ENCODE measurements at places on chromosomes 3 and 15.

DNA sequence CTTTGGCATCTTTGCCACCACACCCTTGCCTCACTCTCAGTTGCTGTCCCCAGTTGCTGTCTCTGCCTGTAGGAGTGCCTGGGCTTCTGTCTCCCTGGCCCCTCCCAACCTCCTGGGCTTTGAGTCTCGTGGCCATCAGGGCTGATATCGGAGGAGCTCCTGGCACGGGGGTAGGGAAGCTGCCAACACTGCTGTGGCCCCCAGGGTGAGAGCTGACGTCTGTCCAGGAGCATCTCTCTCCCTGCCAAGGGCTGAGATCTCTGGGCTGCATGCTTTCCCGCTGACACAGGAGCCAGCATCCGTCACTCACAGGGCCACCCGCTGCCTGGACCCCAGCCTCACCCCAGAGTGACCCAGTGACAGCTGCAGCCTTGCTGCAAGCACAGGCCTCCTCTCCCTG lies 47.4 kb downstream of the EXOG start:
- DNase-seq, result no peak

- peak; percentile 13 for DNase-seq
Observed at GRCh38 chr3:88767746-88768145, 339.7 kb upstream of the EPHA3 start.

DNA sequence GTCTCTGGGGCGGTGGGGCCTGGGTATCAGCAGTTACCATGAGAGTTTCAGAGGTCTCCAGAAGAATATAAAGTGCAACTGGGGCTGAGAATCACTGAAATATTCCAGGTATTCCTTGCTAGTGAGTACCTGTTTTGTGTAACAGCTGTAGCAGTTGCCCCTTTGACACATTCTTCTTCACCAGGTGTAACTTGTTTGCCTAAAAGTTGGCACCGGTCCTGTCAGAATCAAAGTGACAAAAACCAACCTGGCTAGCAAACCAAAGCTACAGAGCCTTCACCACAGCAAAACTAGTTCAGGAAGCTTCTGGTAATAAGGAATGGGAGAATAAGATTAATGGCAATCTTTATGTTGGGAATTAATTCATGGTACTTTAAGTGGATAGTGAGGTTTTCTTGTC lies 296.0 kb downstream of the NAALADL2 start:
- DNase-seq, result no peak

DNA sequence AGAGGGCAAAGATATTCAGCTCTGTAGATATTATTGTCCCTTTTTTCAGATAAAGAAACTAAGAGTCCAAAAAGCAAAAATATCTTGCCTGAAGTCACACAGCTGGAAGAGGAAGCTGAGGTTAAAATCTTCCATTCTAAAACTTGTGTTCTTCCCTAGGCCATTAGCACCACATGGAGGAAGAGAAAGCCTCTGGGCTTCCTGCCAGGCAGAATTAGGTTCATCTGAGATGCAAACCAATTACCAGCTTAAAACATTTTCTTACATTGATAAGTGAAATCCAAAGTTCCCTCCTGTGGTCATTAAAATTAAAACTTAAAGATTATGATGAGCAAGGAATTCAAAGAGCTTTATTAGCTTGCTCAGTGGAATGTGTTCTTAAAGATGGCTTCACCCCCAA lies 235.3 kb upstream of the SETMAR start:
- no peak for DNase-seq

DNA sequence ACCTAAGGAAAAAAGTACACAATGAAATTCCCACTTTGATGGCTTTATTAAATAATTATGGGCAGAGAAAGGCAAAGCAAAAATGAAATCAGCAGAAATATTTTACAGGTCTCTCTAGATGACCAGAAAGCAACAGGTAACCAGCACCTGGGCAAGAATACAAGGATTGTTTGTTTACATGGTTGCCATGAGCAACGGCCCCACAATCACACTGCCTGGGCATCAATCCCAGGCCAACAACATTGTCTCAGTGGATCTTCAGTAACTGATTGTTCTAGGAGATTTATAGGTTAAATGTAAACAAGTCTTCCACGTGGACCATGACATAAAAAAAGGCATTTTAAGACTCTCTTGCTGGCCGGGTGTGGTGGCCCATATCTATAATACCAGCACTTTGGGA lies 82.6 kb downstream of the PDZRN3 start:
- peak; percentile 30 for DNase-seq

DNA sequence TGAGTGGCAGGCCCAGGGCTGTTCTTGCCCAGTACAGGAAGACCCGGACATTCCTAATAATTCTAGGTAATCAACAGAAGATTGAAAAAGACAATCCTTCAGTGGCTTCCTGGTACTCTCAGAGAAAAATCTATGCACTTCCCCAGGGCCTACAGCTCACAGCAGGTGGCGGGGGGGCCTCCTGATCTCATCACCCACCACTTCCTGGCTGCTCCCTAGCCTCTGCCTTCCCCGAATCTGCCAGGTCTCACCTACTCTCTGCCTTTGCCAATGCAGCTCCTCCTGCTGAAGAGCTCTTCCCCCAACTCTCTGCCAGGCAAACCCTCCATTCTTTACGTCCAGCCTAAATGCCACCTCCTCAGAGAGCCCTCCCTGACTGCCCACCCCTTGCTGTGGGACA lies 37.5 kb downstream of the EHD4 start:
- DNase-seq, result peak; percentile 78

GRCh38 chr3:183737116-183737515 lies 39.5 kb downstream of the YEATS2 start:
- DNase-seq, result no peak

- no peak for DNase-seq
Observed at GRCh38 chr3:105938806-105939205, 70.0 kb upstream of the CBLB start.

DNA sequence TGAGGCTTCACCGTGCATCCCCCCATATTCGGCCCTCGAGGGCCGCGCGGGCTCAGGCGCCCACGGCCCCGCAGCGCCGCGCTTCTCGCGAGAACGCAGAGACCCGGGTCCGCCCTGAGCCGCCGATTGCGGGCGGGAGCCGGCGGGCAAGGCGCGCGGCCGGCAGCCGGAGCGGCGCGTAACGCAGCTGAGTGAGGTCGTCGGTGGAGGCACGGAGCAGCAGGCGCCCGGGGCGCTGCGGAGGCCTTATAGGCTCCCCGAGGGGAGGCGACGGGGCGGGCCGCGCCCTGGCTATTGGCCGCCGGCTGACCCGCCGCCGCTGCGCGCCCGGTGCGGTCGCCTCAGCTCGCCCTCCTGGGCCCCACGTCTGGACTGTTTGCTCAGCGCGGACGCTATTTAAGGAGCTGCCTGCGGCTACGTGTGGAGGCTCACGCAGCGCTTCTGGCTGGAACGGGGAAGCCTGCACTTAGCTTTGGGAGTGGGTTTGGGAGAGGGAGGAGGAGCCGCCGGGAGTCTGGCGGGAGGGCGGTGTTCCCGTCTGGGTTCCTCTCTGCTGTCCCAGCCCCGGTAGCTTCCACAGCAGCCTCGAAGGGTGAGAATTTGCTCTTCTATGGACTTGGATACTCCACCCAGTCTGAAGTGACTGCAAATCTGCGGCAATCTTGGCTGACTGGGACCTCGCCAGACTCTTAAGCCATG lies at the start of gene PLOD2:
PLOD2 (minus strand) TSS at position 221 of the 699 bp plus-strand sequence; CDS start at position 26, 195 bp downstream.
- DNase-seq, result peak; percentile 76

- DNase-seq, result no peak
Observed at GRCh38 chr3:180875124-180875698, 37.3 kb upstream of the FXR1 start.

DNA sequence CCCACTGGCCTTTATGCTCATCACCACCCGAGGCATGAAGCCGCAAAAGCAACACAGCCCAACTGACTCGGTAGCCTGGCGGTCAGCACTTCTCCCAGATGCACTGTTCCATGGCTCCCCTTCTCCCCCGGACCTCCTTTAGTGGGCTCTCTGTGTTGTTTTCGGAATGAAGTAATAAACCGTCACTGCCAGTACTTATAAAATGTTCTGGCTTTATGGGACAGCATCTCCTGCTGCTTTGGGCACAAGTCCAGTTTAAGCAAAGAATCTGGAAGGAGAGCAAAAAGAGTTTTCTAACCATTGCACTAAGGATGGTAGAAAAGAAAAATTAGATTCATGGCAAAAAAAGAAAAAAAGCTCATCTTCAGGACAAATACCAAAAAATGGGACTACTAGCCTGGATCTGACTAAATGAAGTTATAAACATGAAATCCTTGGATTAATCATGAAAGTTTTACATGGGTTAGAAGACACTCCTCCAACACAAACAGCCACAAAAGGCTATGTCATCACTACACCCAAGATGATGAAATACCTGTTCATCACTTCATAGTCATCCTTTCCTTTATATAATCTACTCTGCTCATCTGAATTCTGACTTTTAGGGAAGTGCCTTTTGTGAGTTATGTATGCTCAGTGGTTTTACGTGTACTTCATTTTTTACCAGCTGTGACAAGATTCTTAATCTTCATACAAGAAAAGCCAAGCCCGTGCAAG lies 89.5 kb upstream of the UBE2E2 start:
- DNase-seq, result peak; percentile 93

GRCh38 chr15:45174069-45174468 lies 13.7 kb downstream of the SHF start:
- DNase-seq, result peak; percentile 36

- no peak for DNase-seq
Observed at GRCh38 chr15:91862891-91863504, 9.5 kb downstream of the SLCO3A1 start.

DNA sequence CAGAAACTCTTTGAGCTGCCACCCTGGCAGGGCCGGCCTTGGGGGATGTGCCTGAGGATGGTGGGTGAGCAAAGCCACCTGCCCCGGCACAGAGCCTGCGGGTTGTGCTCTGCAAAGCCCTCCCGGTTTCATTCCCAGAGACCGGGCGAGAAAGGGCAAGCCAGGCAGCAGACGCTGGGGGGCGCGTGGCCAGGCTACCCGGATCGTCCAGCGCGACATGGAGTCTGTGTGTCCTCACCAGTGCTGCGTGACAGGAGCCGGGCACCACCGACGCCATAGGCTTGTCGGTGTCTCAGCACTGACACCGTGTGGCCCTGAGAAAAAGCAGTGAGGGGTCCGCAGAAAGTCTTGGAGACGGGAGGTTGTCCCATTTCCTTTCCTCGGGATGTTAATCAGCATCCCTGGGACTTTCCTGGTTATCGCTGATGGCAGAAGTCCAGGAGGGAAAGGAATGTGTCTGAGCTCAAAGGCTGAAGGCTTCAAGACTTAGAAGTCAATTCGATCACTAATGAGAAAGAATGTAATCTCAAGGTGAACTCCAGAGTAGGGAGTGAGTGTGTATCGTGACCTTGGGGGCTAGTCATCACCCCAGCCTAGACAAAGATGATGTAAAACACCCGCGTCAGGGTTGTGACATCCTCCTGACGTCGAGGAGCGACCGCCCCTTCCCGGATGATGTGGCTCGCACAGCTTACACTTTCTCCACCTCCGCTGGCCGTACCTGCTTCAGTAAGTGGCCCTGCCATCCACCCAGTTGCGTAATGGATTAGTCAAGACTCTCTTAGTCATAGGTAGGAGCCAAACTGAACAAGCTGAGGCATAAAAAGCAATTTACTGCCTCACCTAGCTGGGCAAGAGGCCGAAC lies 36.3 kb upstream of the PLA2G4E start:
- peak; percentile 100 for DNase-seq

- DNase-seq, result no peak
Observed at GRCh38 chr15:71611553-71612396, 198.6 kb upstream of the NR2E3 start.

GRCh38 chr3:50205413-50206276 lies 574 bp downstream of the SLC38A3 start:
- DNase-seq, result peak; percentile 52

- no peak for DNase-seq
Observed at GRCh38 chr3:137199678-137200077, 241.9 kb downstream of the IL20RB start.

GRCh38 chr3:108834551-108834950 lies 12.0 kb downstream of the TRAT1 start:
- DNase-seq, result no peak

DNA sequence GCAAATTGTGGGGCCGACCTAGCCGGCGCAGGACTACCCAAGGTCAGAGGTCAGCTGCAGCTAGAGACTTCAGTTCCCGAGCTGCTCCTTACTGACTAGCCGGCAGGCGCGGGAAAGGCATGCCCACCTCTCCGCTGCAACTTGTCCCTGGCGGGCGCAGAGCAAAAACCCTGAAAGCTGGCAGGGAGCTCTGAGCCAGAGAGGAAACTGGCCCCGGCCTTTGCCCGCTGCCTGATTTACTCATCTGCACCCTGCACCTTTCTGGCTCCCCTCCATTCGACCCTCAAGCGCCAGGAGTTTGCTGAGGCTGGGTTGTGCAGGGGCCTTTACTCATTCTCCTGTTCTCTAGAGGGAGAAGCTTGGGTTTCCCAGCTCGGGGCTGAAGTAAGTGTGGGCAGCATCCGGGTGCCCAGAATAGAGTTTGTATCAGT lies 1.5 kb downstream of the ZIC4 start:
- DNase-seq, result no peak

DNA sequence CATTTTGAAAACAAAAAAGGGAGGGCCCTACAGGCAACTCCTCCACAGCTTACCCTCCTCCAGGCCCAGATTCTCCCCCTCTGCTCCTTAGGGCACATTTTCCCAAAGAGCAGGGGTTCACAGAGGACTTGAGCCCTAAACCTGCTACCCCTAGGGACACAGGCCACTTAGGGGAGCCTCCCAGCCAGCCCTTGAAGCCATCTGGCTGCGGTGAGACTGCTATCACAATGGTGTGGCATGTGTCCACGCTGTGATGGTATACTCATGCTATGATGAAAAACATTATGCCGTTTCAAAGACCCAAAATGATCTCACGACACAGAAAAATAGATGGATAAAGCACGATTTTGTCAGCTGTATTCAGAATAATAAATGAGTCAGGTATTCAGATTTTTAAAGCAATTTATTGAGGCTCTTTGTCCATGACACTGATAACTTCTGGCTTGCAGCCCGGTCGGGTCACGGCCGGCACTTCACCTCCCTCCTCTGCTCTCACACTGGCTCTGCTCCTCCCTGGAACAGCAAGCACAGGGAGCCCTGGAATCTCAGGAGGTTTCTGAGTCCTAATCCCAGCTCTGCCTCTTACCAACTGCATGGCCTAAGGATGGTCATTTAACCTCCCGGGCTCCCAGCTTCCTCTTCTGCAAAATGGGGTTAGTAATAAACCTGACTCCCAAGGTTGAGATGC lies 115.3 kb downstream of the MEGF11 start:
- DNase-seq, result no peak

DNA sequence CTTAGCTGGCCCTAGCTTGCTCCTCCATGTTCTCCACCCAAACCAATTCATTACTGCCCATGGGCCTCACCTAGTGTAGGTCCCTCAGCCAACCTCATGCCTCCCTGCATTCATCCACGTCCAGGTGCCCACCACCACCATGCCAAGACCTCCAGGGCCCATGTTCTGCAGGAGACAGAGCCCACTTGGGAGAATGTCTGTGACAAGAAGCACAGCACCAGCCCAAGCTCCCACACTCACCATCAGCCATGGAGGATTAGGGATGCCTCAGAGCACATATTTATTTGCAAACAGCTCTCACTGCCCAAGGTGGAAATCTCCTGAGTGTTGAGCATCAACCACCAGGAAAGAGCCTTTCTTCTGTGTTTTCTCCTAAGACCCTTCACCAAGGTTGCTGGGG lies 43.4 kb upstream of the ACAN start:
- DNase-seq, result no peak

DNA sequence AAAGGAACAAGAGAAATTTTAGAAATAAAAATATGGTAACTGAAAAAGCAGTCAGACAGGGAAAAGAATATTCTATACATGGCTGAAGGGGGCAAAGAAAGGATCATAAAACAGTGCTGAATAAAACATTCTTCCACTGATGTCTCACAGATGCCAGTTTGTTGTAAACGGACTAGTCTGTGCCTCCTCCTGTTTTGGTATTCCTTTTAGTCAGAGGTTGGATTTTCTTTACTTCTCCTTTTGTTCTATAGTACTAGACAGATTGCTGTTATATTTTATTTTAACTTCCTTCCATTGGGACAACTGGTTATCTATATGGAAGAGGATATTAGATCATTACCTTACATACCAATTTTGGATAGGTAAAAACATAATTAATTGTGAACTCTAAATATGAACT lies 16.0 kb upstream of the GNB5 start:
- DNase-seq, result no peak

Data from epithelial cell of esophagus (primary cell).